EL (cell line): ENCODE measurements at places on chromosomes 1 and 21.

DNA sequence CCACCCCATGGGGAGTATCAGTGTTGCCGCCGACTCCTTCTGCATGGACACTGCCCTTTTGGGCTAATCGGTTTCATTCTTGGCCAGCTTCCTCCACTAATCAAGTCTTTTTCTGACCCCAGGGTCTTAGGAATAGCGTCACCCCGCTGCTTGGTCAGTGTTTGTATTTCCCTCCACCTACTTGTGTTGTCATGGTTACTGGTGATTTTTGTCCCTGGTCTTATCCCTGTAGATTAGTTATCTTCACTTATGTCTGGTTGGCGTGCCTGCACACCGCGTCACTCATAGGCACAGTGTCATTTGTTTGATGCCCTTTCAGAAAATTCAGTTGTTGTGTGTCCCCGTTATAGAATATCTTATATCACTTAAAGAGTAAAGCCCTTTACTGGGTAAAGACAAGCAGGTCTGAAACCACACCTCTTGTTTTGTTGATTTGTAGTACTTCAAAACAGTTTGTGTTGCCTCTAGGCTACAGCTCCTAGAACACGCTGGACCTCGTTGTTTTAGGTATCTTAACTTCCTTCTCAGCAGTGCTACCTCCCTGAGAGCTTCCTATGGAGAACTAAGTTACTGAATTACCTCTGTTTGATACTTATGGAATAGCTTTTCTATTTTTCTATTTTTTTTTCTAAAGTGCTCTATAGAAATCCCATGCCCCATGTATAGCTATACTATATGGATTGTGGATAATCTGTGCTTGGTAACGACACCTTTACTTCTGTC is 868 bp downstream of the PPP1R12B start:
- peak; percentile 53 for DNase-seq

DNA sequence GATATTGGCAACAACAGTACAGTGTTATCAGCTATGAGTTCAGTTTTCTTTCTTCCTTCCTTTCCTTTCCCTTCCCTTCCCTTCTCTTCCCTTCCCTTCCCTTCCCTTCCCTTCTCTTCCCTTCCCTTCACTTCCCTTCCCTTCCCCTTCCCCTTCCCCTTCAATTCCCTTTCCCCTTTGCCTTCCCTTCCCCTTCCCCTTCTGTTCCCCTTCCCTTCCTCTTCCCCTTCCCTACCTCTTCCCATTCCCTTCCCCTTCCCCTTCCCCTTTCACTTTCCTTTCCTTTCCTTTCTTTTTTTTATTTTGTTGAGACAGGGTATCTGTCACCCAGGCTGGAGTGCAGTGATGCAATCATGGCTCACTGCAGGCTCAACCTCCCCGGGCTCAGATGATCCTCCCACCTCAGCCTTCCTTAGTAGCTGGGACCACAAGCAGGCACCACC is 72.3 kb upstream of the CAPZB start:
- DNase-seq: peak; percentile 43

DNA sequence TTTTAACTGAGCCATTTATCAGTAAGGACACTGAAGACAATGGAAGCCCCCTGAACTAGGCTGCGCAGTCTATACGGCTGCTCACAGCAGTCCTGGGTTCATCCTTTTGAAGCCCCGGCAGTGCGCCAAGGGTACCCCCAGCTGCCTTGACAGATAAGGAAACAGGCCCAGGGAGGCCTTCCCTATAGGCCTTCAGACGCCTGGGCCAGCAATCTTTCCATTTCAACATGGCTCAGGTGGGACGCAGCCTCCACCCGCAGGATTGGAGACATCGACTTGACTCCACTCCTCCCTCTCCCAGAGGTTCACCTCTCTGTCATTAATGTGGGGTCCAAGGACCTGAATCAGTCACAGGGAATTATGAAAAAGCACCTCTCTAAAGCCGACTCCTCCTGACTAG is 2.8 kb upstream of the LYPD8 start:
- no peak for DNase-seq

DNA sequence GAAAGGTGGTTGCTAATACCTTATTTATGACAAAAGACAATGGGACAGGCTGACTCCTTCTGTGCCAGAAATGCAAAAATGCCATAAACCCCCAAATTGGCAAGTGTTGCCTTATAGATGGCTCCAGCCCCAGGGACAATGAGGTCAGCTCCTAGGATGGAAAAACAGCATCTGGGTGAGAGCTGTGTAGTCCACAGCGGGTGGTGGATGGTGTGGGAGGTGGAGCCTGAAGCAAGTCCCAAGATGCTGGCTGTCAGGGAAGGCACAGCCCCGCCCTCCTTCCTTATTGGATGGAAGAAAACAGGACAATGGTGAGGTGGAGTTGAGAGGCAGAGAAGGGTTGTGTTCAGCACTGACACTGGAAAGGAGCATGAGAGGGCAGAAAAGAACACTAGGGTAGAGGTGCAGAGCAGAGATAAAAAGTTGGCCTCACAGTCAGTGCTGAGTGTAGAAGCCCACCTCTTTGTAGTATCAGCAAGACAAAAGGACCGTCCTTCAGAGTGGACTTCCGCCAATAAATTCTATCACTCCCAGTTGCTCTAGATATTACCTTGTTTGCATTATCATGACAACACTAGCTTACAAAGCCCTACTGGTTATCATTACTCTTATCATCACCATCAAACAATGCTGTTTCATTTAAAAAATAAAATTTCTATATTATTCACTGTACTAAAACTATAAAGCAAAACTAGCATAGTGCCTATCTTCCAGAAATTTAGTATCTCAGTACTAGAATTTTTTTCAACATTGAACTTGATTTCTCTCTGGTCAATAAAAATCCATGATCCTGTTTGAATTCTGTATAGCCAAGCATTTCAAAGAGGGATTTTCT is 3.7 kb upstream of the SDE2 start:
- DNase-seq: peak; percentile 65

DNA sequence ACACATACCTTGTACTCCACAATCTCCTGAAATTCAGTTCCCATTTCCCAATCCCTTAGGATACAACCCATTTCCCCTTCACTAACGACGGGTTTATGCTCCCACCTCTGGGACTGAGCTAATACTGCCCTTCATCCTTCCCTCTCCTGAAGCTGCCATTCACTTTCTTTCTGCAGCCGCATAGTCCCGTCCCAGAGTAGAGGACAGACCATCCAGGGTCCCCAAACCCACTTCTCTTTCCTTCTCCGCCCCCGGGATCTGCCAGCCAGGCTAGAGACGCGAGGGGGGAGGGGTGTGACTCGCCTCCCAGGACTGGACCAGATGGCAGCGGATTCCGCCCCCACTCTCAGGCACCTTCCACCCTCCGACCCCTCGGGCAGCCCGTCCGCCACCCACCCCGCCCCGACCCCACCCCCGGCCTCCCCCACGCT is 679 bp downstream of the ABL2 start:
- DNase-seq: peak; percentile 58

GRCh38 chr1:30321996-30322858 is 401.2 kb downstream of the MATN1 start:
- DNase-seq: no peak

DNA sequence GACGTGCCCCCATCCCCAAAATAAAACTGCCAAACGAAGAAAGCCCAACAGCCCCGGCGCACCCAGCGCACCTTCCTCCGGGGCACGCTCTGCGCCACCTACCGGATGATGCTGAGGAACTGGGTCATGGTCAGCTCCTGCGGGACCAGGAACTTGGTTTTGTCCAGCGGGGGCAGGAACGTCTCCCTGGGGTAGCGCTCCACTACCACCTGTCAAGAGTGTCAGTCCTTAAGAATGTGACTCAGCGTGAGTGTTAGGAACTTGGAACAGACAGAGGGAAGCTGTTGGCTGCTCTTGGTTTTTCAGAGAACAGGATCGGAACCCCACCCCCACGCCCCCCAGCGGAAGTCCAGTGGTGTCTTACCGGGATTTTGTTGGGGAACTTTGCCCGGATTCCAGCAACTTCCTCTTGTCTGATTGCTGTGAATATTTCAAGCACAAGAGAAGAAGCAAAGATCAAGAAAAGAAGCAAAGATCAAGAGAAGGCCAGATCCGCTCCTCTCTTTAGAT is 431 bp downstream of the MAP1LC3C start:
- peak; percentile 88 for DNase-seq

DNA sequence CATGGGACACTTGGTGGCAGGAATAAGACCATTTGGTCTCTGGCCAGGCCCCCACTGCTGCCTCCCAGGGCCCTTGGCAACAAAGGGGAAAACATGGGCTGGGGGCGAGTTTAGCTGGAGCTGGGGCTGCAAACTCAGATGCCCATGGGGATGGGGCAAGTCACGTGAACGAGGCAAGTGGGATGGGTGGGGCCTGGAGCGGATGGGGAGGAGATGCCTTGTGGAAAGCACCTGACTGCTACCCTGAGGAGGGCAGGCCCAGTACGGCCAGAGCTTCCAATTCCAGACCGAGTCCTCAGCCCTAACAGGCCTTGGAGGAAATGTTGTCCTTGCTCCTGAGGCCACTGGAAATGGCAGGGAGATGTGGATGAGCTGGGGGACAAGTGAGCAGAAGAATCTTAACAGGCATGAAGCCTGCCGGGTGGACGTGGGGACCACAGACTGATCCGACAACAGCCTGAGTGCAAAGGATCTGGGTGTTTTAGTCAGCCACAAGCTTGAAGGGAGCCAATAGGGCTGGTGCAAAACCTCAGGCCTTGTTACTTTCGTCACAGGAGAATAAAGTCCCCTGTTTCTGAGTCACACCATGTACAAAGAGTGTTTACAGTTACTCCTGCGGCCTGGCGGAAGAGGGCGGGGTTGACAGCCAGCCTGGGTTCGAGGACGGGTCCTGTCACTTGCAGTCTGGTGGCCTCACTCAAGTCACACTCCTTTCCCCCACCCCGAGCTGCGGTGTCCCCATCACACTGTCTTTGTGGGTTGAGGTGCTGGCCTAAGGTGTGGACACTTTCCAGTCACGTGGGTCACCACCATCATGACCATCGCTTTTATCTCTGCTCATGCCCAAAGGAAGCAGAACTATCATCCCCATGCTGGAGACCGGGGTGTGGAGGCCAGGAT is 19.1 kb downstream of the RUNX3 start:
- DNase-seq: no peak

GRCh38 chr1:178642282-178642681 is 82.8 kb upstream of the RALGPS2 start:
- DNase-seq: no peak

GRCh38 chr1:38724160-38725131 is 135.1 kb downstream of the RRAGC start:
- DNase-seq: no peak

DNA sequence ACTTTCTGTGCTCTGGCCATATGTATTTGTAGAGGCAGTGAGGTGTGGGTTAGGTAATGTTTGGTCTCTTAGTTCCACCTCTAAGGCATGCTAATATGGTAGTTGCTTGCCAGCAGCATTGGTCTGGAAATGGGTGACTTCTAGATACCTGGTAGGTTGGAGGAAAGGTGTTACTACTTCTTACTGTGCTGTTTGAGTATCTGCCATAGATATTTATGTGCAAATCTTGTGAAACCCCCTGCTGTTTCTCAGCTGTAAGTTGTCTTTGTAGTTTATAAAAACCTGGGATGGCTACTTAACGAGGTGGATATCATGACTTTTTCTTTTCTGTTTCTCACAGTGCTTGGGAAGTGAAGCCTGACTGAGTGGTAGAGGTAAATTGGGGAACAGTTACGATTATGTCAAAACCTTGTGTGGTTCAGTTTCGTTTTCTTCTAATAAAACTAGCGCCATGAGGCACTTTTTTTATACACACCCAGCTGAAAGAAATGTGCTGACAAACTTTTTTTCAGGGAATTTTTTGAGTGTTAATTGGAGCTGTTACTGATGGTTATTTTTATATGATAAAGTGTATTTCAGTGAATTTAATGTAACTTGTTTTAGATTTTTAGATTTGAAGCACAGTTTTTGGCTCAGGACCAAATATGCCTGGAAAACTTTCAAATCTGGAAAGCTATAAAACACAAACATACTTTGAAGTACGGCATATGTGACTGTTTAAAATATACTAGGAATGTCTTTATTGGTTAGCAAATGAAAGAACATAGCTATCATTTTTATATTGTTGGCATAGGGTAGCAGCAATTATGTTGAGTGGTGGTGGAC is 42.1 kb downstream of the CAMSAP2 start:
- peak; percentile 51 for DNase-seq

- no peak for DNase-seq
Observed at GRCh38 chr1:20248971-20249612, 41.6 kb upstream of the VWA5B1 start.

GRCh38 chr21:17805966-17806365 is 13.2 kb downstream of the C21orf91 start:
- no peak for DNase-seq

DNA sequence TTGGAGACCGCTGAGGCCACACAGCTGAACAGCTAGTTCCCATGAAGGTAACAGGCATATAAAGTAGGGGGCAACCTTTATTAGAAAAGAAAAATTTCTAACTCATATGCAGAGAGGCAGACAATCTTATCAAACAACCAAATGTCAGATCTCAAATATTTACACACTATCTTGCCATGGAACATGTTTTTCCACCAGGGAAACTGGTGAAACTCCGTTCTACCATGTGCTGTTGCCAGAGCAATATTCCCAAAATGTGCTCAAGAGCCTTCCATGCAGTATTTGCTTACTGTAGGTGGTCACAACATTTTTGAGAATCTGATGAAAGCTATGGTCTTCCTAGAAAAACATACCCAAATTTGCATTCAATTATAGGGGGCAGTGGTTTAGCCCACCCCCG is 143.4 kb upstream of the MAGI3 start:
- DNase-seq: no peak

- no peak for DNase-seq
Observed at GRCh38 chr1:177366091-177366490, 195.3 kb downstream of the BRINP2 start.

DNA sequence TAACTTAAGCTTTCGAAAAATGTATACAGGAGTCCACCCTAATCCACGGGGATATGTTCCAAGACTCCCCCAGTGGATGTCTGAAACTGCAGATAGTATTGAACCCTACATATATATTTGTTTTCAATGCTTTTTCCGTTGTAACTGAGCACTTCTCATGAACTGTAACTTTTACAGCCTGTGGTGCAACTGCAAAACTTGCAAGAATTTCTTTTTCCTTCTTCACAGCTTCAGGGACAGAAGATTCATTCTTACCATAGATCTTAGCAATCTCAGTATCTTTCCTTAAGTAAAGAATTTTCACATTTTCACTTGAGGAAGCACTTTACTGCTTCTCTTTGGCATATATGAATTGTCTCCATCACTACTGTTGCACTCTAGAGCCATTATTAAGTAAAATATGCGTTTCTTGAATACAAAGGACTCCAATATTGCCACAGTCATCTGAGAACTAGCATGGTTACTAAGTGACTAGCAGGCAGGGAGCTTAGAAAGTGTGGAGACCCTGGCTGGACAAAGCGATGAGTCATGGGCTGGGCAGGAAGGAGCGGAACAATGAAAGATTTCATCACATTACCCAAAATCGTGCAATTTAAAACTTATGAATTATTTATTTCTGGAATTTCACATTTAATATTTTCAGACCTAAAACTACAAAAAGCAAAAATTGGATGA is 14.1 kb downstream of the DPYD start:
- peak; percentile 85 for DNase-seq

- peak; percentile 83 for DNase-seq
Observed at GRCh38 chr1:91768786-91769725, 116.9 kb downstream of the TGFBR3 start.

GRCh38 chr1:64474665-64475439 is 4.9 kb downstream of the CACHD1 start:
- DNase-seq: peak; percentile 25
